ENCODE measurements at places on chromosomes 5 and 9. TPM values are rescaled to one million over a fixed set of nuclear protein-coding genes. Genes with fewer than 3 reads are reported as not detected.
A peak's percentile ranks its signal among the peaks of the same experiment; 100 is the strongest.

GRCh38 chr9:133704711-133705181, 33.4 kb downstream of the SARDH start:
- DNase-seq, result no peak
- peaks cover 4% of the 10 kb centered on the region for H3K27me3 ChIP-seq
- no peak overlapping the region for H3K4me3 ChIP-seq
- H3K4me1 ChIP-seq, result peaks cover 14% of the 10 kb centered on the region

The C5orf58 gene
- not detected for total RNA-seq

- H3K27me3 ChIP-seq, result peaks cover 7% of the 10 kb centered on the region
- H3K4me1 ChIP-seq, result peaks cover 10% of the 10 kb centered on the region
- DNase-seq, result no peak
- H3K36me3 ChIP-seq, result no peaks in the 10 kb centered on the region
- H3K27ac ChIP-seq, result no peak overlapping the region
- no peak overlapping the region for H3K4me3 ChIP-seq
These were observed 5.6 kb downstream of the PRRX2 start for GRCh38 chr9:129671065-129671464.

The PLPPR1 gene
- not detected for total RNA-seq

GRCh38 chr9:91282292-91282691, 79.4 kb downstream of the AUH start:
- H3K36me3 ChIP-seq, result peaks cover 81% of the 10 kb centered on the region
- H3K27ac ChIP-seq, result peak overlapping the region; percentile 21
- DNase-seq, result no peak
- H3K27me3 ChIP-seq, result no peaks in the 10 kb centered on the region
- no peak overlapping the region for H3K4me3 ChIP-seq
- H3K4me1 ChIP-seq, result peaks cover 21% of the 10 kb centered on the region

DNA sequence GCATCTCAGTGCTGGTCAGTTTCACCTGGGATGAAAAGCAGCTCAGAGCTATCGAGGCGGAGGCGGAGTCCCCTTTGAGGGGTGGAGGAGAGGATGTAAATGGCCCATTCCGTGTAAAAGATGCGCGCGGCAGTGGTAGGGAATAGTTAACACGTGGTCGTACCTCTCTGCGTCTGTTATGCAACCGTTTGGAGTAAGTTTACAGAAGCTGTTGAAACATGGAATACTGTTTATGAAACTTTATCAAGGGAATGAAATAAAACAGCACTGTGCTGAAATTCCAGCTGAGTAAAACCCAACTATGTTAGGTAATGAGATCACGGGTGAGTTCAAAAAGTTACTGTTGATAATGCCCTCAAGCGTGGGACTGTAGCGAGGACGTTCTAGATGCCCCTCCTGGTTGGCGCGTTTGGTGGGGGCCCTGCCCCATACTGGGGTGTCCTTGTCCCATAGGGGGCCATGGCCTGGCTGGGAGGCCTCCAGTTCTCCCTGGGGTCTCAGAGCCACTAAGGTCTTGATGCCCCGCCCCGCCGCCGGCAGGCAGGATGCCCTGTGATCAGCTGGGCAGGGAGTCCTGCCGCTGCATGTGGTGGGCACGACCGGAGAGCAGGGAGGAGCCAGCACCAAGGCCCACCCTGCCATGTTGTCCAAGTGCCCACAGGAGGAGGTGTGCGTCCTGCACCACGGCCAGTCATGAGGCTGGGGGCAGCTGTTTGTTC, 90.9 kb downstream of the COL5A1 start:
- no peaks in the 10 kb centered on the region for H3K4me1 ChIP-seq
- no peaks in the 10 kb centered on the region for H3K27me3 ChIP-seq
- H3K27ac ChIP-seq, result no peak overlapping the region
- no peaks in the 10 kb centered on the region for H3K36me3 ChIP-seq
- DNase-seq, result no peak

DNA sequence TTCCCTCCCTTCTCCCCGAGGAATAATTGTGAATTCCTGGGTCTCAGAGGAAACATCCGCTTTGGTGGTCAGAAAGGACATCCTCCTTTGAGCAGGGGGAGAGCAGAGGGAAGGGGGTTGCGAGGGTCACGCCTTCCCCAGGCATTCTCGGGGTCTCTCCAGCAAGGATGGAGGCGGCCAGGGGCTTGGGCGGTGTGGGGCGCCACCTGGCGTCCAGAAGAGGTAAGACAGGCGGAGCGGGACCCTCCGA, 129.1 kb downstream of the KCNIP1 start:
- no peaks in the 10 kb centered on the region for H3K36me3 ChIP-seq
- H3K27ac ChIP-seq, result no peak overlapping the region
- peaks cover 6% of the 10 kb centered on the region for H3K27me3 ChIP-seq
- peaks cover 4% of the 10 kb centered on the region for H3K4me1 ChIP-seq

GRCh38 chr5:176596689-176597416, 13.1 kb downstream of the GPRIN1 start:
- no peaks in the 10 kb centered on the region for H3K36me3 ChIP-seq
- peak; percentile 52 for DNase-seq
- peaks cover 2% of the 10 kb centered on the region for H3K4me1 ChIP-seq
- H3K27me3 ChIP-seq, result peaks cover 4% of the 10 kb centered on the region
- no peak overlapping the region for H3K27ac ChIP-seq

DNA sequence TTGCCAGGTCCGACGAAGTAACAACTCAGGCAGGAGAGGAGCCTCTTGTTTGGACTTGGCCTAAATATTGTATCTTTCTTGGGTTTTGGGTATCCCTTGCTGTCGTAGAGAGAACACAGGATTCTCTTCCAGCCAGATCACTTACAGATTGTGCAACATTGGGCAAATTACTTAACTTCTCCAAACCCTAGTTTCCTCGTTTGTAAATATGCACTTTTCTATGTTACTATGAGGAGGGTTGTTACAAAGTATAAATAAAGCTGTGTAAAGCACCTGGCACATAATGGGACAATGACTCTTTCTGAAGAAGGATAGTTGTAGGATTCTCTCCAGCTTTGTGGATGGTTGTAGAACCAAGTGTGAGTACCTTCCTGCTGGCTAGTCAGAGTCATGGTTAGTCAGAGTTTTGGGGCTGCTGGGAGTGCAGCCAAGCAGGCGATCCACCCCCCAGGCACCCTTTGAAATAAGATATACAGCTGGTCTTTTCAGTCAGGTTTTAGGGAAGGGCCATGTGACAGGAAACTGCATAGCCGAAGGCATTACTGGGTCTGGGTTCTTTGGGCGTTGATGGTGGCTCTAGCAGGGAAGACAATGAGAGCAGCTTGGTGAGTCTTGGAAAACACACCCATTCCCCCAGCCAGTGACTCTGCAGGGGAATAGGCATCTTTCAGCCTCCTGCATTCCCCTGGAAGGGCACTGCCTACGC, 49.9 kb upstream of the GDNF start:
- no peak overlapping the region for H3K27ac ChIP-seq
- DNase-seq, result no peak

DNA sequence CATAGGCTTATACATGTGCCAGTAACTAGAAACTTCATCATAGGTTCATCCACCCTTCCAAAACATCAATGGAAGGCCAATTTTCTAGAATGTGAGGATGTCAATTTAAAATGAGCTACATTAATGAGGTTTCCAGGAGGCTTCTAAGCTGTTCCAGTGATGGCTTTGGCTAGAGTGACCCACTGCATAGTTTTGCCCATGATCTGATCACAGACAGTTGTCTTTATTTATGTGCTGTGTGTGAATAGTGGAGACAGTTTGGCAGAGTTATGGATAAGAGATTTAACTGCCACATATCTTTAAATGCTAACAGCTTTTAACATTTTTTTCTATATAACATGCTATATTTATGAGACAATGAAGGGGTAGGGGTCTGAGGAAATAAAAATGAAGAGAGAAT, 139.0 kb upstream of the ZNF462 start:
- no peak overlapping the region for H3K27ac ChIP-seq
- no peak for DNase-seq
- no peaks in the 10 kb centered on the region for H3K4me1 ChIP-seq
- no peaks in the 10 kb centered on the region for H3K36me3 ChIP-seq

GRCh38 chr5:122458278-122458872, 146.3 kb downstream of the SNCAIP start:
- no peak overlapping the region for H3K4me3 ChIP-seq
- no peaks in the 10 kb centered on the region for H3K27me3 ChIP-seq
- no peaks in the 10 kb centered on the region for H3K4me1 ChIP-seq
- no peak for DNase-seq
- no peaks in the 10 kb centered on the region for H3K36me3 ChIP-seq

The SLC4A9 gene
- not detected for total RNA-seq

The PCDHB13 gene
- not detected for total RNA-seq

DNA sequence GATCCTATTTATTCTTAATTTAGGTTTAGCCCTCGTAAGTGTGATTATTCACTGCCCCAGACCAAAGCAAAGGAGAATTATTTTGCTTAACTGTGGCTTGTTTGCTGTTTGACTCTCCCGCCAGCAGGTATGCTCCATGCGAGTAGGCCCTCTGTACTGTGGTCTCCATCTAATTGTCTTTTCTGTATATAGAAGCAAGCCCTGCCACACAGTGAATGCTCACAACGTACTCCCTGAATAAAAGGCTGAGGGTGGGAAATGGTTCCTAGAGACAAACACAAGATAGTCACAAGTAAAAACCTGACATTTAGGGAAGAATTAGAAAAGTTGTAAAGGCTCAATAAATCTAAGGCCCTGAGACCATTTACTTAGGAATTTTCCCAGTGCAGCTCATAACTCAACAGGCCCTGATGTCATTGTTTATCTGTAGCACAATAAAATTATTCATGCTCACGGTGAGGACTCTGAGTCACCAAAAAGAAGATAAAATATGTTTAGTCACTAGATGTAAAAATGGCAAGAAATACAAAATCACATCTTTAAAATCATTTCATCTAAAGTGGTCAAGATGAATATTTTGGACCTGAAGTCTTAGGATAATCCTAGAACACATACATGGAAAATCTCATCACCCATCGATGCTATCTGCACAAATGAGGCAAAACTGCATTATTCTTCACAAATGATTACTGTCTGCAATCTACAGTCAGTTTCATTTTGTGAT, 473.2 kb downstream of the ENC1 start:
- H3K4me1 ChIP-seq, result peaks cover 3% of the 10 kb centered on the region
- peaks cover 21% of the 10 kb centered on the region for H3K27me3 ChIP-seq
- no peak overlapping the region for H3K4me3 ChIP-seq
- H3K27ac ChIP-seq, result no peak overlapping the region

- no peaks in the 10 kb centered on the region for H3K36me3 ChIP-seq
- DNase-seq, result no peak
- no peak overlapping the region for H3K4me3 ChIP-seq
- no peak overlapping the region for H3K27ac ChIP-seq
- H3K4me1 ChIP-seq, result peaks cover 5% of the 10 kb centered on the region
These were observed 91.2 kb upstream of the CHD1 start for GRCh38 chr5:99019812-99020697.

DNA sequence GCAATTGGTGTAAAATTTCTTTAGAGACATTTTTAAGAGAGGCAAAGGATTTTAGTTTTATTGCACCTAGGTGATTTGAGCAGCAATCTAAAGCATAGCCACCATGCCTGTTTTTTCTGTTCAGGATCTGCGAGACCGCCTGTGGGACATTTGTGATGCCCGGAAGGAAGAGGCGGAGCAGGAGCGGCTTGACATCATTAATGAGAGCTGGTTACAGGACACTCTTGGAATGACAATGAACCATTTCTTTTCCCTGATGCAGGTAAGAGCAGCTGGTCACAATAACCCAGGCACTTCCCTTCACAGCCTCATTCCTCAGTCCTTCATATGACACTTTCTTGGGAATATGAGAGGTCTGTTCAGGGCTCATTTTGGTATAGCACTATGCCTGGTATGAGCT, 103.2 kb upstream of the IL7R start:
- H3K4me3 ChIP-seq, result no peak overlapping the region
- no peaks in the 10 kb centered on the region for H3K27me3 ChIP-seq
- no peak for DNase-seq
- H3K27ac ChIP-seq, result no peak overlapping the region
- peaks cover 6% of the 10 kb centered on the region for H3K4me1 ChIP-seq

- H3K4me1 ChIP-seq, result no peaks in the 10 kb centered on the region
- H3K27me3 ChIP-seq, result peaks cover 5% of the 10 kb centered on the region
- DNase-seq, result no peak
- H3K4me3 ChIP-seq, result no peak overlapping the region
- no peaks in the 10 kb centered on the region for H3K36me3 ChIP-seq
These were observed 319.3 kb upstream of the RPS23 start for GRCh38 chr5:82597437-82597836.

The CREBRF gene
- total RNA-seq, result 8.4 TPM

DNA sequence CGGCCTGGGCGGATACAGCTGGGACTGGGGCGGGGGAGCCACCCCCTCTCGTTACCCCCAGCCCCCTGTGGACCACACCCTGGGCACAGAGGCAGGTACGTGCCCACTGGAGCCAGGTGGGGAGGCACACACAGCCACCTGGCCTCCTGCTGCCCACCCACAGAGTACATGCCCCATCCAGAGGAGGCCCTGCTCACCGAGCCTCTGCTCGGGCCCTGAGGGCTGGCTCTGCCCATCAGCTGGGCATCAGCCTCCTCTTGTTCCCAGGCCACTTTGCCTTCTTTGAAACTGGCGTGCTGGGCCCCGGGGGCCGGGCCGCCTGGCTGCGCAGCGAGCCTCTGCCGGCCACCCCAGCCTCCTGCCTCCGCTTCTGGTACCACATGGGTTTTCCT, 6.3 kb downstream of the MAMDC4 start:
- DNase-seq, result no peak
- no peaks in the 10 kb centered on the region for H3K4me1 ChIP-seq
- H3K4me3 ChIP-seq, result no peak overlapping the region
- H3K36me3 ChIP-seq, result peaks cover 18% of the 10 kb centered on the region

DNA sequence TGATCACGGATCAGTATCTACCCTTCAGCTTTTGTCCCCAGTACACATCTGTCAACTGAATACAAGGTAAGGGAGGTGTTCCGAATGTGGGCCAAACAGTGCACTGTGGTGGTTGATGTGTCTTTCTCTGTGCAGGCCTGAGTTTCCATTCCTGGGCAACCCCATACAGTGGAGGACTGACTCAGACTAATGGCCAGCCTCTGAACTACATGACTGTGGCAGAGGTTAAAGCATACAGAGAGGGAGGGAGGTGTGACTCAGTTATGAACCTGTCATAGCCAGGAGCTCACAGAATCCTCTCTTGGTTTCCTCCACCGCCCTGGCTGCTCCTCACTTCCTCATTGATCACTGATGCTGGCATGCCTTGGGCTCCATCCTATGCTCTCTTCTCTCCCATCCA, 136.4 kb upstream of the TAS2R1 start:
- no peaks in the 10 kb centered on the region for H3K4me1 ChIP-seq
- H3K27ac ChIP-seq, result no peak overlapping the region
- no peak for DNase-seq
- no peaks in the 10 kb centered on the region for H3K27me3 ChIP-seq
- H3K4me3 ChIP-seq, result no peak overlapping the region

Data from activated T-helper 2 cell treated with anti-CD3 and anti-CD28 coated beads, Interferon-gamma antibody, Interleukin-2, Interleukin-4, amounts not matched to agents 10 μg/mL and 5 μg/mL and 100 μg/mL, durations not matched to agents 14 hours and 24 hours and 36 hours (primary cell).